ENCODE measurements at places on chromosomes 6 and 20.

- no peak for DNase-seq
Observed at GRCh38 chr6:29984992-29985391, 42.7 kb downstream of the HLA-A start.

- no peak for DNase-seq
Observed at GRCh38 chr6:53715434-53715833, 49.9 kb upstream of the KLHL31 start.

DNA sequence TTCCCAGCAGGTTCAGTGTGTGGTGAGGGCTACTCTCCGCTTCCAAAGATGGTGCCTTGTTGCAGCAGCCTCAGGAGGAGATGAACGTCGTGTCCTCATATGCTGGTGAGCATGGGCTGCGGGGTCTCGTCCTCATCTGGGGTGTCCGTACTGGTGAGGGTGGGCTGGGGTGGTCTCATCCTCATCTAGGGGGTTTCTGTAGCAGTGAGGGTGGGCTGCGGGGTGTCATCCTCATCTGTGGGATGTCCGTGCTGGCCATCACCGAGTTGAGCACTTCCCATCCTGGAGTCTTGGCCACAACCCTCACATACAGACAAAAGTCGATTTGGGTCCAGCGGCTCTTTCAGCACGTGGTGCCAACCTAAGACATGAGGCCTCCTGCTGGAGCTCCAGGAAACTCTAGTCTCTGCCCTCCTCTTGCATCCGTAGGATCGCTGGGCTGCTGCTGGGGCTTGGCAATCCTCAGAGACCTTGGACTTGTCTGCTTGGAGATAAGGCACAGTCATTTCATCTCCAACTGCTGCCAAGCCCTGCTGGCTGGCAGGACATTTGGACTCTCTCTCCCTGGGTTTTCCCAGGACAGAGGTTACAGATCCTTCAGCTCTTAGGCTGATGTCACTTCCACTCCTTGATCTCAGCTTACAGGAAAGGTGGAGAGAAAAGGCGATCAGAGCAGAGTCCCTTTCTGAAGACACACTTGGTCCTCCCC, 160.4 kb downstream of the PACRG start:
- no peak for DNase-seq

GRCh38 chr20:46638134-46638897, 12.9 kb downstream of the SLC13A3 start:
- DNase-seq, result peak; percentile 69

- DNase-seq, result no peak
Observed at GRCh38 chr6:143098054-143098671, 37.5 kb downstream of the AIG1 start.

DNA sequence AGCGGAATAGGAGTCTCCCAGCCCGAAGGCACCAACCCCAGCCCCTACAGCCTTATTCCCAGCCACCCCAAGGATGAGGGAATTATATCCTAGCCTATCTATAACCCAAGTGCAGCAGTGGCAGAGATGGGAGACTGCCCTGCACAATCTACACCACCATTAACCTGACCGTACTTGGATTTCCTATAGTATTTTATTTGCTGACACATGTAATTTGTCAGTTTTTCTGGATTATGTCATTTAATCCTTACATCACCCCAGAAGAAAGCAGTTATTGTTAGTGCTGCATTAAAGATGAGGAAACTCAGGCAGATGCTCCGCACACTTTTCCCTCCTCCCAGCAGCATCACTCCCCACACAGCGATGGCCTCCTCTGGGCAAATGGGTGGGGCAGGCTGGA, 6.0 kb downstream of the BFSP1 start:
- DNase-seq, result no peak

GRCh38 chr20:33359399-33360261, 41.7 kb downstream of the CDK5RAP1 start:
- no peak for DNase-seq

GRCh38 chr6:145569140-145569539, 166.2 kb downstream of the EPM2A start:
- DNase-seq, result no peak

DNA sequence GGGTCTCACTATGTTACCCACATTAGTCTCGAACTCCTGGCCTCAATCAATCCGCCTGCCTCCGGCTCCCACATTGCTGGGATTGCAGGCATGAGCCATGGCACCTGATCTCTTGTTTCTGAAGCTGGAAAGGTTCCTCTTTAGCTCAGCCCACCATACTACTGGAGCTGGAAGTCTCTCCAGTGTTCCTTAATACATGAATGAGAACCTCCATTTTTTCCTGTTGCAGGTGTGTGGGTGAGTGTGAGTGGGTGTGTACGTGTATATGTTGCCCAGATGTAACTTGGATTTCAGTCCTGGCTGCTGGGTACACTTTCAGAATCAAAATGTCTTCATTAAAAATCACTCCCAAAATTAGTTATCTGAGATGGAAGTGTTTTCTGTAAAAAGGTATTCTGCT, 11.1 kb downstream of the PNPLA1 start:
- DNase-seq, result no peak

DNA sequence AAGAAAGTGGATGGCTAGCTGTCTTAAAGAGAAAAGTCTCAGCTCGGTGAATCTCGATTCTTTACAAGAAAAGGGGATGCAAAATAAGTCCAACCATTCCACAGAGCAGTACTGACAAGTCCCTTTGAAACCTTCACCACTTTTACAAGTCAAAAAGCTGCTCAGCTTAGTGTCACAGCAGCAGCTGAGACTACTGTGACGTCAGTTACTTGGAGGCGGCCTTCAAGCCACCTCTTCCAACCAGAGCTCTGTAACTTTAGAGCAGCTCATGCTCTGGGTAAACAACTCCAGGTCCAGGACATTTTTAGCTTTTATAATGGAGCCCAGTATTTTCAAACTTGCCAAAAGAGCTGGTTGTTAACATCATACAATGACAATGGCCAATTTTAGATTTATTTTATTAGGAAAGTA, at the start of gene KIAA0408:
TSS of gene KIAA0408 (minus strand) at position 159 of the 411 bp plus-strand sequence. CDS start 5,408 bp downstream, outside the sequence.
- peak; percentile 82 for DNase-seq

GRCh38 chr20:57193094-57193493, 73.3 kb downstream of the BMP7 start:
- DNase-seq, result no peak

GRCh38 chr20:5691918-5692618, 58.1 kb upstream of the SHLD1 start:
- no peak for DNase-seq

GRCh38 chr20:59323731-59324130, 23.3 kb downstream of the EDN3 start:
- DNase-seq, result no peak

DNA sequence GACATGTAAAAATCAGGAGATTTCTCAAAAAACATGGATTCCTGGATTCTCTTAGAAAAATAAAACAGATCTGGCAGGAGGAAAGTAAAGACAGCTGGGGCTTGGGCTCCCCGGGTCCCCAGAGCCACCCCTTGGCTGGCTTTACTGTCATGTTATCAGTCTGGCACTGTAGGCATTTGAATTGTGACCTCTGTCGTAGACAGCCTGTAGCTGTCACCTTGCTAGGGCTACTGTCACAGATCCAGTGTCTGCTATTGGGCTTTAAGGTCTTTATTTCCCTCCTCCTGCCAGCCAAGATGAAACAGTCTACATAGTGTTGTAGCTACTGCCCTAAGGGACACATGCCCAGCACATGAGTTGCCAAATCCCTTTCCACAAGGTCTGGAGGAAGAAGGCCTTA, 37.5 kb downstream of the ABRACL start:
- DNase-seq, result no peak

GRCh38 chr6:155010940-155011339, 15.8 kb downstream of the TIAM2 start:
- DNase-seq, result no peak

GRCh38 chr20:24208652-24209051, 220.1 kb upstream of the GGTLC1 start:
- DNase-seq, result peak; percentile 79

GRCh38 chr6:28322661-28323060, 13.3 kb downstream of the ZSCAN31 start:
- no peak for DNase-seq

- DNase-seq, result no peak
Observed at GRCh38 chr6:20965276-20965675, 431.0 kb downstream of the CDKAL1 start.

DNA sequence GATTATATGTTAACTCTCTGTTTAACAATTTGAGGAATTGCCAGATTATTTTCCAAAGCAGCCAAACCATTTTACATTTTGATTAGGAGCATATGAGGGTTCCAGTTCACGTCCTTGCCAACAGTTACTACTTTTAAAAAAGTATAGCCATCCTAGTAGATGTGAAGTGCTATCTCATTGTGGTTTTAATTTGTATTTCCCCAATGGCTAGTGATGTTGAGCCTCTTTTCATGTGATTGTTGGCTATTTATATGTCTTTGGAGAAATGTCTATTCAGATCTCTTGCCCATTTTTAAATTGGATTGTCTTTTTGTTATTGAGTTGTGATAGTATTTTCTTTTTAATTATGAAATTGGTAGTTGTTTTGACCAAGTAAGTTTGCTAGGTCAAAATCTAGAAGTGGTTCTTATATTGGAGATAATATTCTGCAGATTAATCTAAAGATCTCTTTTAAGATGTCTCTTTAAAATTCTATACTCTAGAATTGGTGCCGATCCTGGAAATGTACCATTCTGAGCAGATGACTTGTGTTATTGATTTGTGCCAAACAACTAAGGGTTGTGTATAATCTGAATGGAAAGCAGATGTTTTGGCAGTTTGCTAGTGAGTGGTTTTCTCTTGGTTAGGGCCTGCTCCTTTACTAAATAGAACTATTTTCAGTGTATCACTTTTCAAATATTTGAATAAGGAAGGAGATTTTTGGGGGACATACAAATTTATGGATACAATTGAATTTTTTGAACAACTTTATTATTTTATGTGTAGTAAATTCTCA, 99.5 kb downstream of the CDKAL1 start:
- DNase-seq, result no peak

DNA sequence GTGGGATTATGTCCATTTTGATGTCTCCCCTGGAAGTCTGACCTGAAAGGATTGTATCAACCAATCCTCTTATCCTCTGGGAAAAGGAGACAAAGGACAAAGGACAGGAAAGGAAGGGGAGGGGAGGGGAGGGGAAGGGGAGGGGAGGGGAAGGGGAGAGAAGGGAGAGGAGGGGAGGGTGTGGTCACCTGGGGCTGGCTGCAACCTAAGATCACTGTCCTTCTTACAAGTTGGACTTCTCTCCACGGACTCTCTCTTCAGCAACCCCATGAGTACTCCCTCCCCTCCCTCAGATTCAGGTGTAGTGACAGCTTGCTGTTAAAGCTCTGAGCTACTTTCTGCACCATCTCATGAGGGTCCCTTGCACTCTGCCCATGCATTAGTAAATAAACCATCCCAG, 58.9 kb upstream of the KLHL31 start:
- peak; percentile 30 for DNase-seq

- no peak for DNase-seq
Observed at GRCh38 chr6:2891768-2892170, 11.3 kb downstream of the SERPINB9 start.

DNA sequence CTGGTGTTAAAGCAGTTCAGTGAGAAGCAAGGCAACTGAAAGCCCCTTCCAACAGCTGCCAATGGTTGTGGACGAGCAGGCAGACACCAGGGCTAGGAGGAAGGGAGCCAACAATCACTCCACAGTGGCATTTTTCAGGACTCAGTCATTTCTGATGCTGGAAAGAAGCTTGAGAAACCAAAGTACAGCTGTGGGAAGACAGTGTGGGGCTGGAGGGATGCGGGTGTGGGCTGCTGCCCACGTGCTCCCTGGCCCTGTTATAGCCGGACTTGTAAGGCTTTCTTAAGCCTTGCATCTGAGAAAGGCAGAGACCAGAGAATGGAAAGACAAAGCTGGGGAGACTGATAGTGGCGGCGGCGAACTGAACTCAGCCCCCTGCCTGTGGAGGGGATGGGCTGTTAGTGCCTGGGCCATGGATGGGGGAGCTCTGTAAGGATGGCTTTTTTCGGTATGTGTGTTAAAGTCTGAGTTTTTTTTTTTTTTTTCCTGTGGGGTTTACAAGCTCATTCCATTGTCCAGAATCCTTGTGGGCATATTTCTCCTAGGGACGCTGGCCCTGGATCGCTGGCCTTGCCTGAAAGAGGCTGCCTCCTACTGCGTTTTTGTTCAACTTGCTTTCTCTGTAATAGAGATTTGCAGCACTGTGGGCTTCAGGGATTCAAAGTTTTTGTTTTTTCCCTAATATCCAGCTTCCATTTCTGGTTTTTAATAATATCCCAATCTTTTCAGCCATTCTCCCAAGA, 91.7 kb downstream of the GJA10 start:
- DNase-seq, result no peak

- no peak for DNase-seq
Observed at GRCh38 chr6:157990321-157991066, 8.8 kb downstream of the SYNJ2 start.

GRCh38 chr6:16399158-16399557, 160.8 kb downstream of the GMPR start:
- DNase-seq, result no peak

DNA sequence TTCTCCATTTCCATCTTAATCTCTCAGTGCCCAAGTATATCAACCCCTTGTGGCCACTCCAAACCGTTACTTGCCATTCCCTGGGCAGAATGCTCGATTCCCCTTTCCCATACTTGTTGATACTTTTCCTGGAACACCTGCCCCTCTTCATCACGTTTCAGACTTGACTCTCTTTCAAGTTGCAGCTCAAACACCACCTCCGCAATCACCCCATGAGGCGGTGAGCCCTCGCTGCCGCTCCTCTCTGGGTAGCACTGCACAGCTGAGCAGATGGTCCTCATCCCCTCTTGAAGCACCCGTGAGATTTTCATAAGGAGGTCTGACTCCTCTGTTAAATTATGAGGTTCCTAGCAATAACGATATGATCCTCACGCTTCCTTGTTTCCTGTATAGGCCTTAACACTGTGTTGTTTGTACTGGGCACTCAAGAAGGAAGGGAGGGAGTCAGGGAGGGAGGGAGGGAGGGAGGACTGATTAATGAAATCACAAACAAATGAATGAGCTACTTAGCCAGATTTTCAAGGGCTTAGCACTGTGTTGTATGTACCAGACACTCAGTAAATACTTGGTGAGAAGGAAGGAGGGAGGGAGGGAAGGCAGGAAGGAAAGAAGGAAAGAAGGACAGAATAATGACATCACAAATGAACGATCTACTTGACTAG, 8.0 kb upstream of the UQCC2 start:
- no peak for DNase-seq

DNA sequence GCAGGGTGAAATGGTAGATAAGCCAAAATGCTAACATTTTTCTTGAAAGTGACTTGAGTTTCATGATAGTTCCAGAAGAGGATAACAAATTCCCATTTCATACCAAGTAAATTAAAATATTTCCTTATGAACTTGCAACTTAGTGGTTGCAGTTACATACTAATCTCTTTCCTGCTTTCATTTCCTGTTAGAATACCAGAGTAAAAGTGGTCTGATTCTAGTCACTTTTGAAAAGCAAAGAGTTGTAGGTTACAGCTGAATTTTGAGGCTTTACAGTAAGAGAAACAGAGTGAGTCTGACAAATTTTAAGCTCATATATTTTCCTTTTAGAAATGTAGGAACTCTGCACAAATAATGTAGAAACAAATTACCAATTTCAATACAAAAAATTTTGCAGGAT, 117.4 kb downstream of the ZFAND3 start:
- DNase-seq, result no peak
